ENCODE measurements at places on chromosomes 3 and 15.

DNA sequence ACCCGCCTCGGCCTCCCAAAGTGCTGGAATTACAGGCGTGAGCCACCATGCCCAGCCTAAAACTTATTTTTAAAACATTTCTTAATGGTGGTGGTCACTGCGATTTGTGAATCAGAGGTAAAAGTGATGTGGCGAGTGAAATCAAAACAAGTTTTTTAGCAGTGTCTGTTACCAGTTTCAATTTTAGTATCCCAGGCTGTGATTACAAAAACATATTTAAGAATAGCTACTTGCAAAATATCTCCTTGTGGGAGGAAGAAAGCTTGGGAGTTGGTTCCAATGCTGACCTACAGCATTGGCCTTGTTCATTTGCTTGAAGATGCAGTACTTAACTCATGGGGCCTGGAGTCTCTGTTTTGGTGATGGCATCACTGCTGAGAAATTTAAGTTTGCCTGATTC lies 4.5 kb downstream of the RAB7A start:
- DNase-seq: no peak

DNA sequence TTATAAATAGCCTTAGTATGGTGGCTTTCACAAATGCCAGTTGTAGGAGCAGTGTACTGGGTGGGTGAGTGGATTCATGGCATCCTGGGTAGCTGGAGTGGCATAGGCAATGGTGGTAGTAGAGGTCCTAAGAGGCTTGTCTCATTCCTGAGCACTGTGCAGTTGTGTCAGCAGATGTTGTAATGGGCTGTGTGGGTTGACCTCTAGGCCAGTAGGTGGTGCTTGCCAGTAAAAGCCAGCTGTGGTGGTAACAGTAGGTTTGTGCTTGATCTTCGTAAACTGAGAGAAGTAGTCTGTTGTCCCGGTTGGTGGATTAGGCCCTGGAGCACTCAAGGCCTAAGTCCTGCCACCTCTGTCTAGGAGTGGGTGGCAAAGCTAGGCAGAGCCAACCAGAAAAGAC lies 149.7 kb upstream of the SUCLG2 start:
- no peak for DNase-seq

- no peak for DNase-seq
Measured at GRCh38 chr3:119228373-119229145, 12.1 kb downstream of the B4GALT4 start.

- no peak for DNase-seq
Measured at GRCh38 chr3:50269977-50270413, 1.0 kb downstream of the SEMA3B start.

- DNase-seq: no peak
Measured at GRCh38 chr3:143298380-143298779, 178.8 kb downstream of the CHST2 start.
